Activated naive CD8-positive, alpha-beta T cell treated with anti-CD3 and anti-CD28 coated beads, Interleukin-2, amount 10 ng/mL, durations not matched to agents 7 days and 5 days (primary cell): ENCODE measurements at places on chromosomes 3 and 15. TPM values are rescaled to one million over a fixed set of nuclear protein-coding genes. Genes with fewer than 3 reads are reported as not detected.

Gene ZMYND10
- total RNA-seq = 2.7 TPM

GRCh38 chr15:53558384-53558783, 201.1 kb downstream of the WDR72 start:
- DNase-seq = no peak
- H3K4me3 ChIP-seq = no peak overlapping the region
- no peaks in the 10 kb centered on the region for H3K4me1 ChIP-seq
- H3K27me3 ChIP-seq = peaks cover 9% of the 10 kb centered on the region
- no peaks in the 10 kb centered on the region for H3K36me3 ChIP-seq
- no peak overlapping the region for H3K27ac ChIP-seq

Gene PRSS50
- total RNA-seq = not detected

Gene GOLGA6B
- not detected for total RNA-seq

DNA sequence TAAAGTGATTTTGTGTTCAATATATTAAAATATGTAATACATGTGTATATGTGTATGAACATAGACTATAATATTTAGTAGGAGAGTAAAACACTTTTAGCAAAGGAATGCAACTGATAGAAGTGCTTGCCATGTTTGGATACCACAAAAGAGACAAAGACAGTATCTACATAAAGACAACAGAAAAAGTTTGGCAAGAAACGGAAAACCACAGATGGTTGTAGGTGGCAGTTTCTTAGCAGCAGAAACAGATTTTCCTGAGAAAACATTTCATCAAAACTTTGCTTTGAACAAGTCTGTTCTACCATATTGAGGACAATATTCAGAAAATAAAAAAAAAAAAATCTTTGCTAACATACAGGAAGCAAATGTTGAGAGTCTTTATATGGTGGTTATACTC, 1560.4 kb upstream of the GBE1 start:
- H3K27me3 ChIP-seq = no peaks in the 10 kb centered on the region
- H3K36me3 ChIP-seq = no peaks in the 10 kb centered on the region
- no peak overlapping the region for H3K27ac ChIP-seq
- H3K4me1 ChIP-seq = no peaks in the 10 kb centered on the region
- H3K4me3 ChIP-seq = no peak overlapping the region
- DNase-seq = no peak

Gene LSAMP
- not detected for total RNA-seq

Gene MORC1
- not detected for total RNA-seq

GRCh38 chr3:71614869-71615268, 31.3 kb upstream of the FOXP1 start:
- peaks cover 14% of the 10 kb centered on the region for H3K36me3 ChIP-seq
- H3K4me1 ChIP-seq = peaks cover 10% of the 10 kb centered on the region
- no peak overlapping the region for H3K27ac ChIP-seq
- H3K4me3 ChIP-seq = no peak overlapping the region

GRCh38 chr15:88674661-88675060, 35.8 kb downstream of the ISG20 start:
- DNase-seq = no peak
- H3K27me3 ChIP-seq = peaks cover 32% of the 10 kb centered on the region
- no peak overlapping the region for H3K27ac ChIP-seq
- no peaks in the 10 kb centered on the region for H3K36me3 ChIP-seq

- no peak overlapping the region for H3K27ac ChIP-seq
- peaks cover 10% of the 10 kb centered on the region for H3K27me3 ChIP-seq
- DNase-seq = no peak
- no peaks in the 10 kb centered on the region for H3K36me3 ChIP-seq
- no peak overlapping the region for H3K4me3 ChIP-seq
- no peaks in the 10 kb centered on the region for H3K4me1 ChIP-seq
Observed at GRCh38 chr3:184660931-184661330, 50.9 kb downstream of the MAGEF1 start.

Gene SLC24A1
- total RNA-seq = 4.9 TPM

Gene IRAK2
- 3.5 TPM for total RNA-seq

Gene CLDN1
- total RNA-seq = not detected

GRCh38 chr3:64426551-64426950, 201.3 kb upstream of the PRICKLE2 start:
- H3K27me3 ChIP-seq = peaks cover 20% of the 10 kb centered on the region
- no peaks in the 10 kb centered on the region for H3K4me1 ChIP-seq

Gene CYP1A2
- not detected for total RNA-seq

- H3K27me3 ChIP-seq = peaks cover 19% of the 10 kb centered on the region
- H3K27ac ChIP-seq = no peak overlapping the region
- H3K4me1 ChIP-seq = peaks cover 7% of the 10 kb centered on the region
- H3K36me3 ChIP-seq = no peaks in the 10 kb centered on the region
- DNase-seq = no peak
Observed at GRCh38 chr15:29138260-29138659, 131.4 kb downstream of the NSMCE3 start.

DNA sequence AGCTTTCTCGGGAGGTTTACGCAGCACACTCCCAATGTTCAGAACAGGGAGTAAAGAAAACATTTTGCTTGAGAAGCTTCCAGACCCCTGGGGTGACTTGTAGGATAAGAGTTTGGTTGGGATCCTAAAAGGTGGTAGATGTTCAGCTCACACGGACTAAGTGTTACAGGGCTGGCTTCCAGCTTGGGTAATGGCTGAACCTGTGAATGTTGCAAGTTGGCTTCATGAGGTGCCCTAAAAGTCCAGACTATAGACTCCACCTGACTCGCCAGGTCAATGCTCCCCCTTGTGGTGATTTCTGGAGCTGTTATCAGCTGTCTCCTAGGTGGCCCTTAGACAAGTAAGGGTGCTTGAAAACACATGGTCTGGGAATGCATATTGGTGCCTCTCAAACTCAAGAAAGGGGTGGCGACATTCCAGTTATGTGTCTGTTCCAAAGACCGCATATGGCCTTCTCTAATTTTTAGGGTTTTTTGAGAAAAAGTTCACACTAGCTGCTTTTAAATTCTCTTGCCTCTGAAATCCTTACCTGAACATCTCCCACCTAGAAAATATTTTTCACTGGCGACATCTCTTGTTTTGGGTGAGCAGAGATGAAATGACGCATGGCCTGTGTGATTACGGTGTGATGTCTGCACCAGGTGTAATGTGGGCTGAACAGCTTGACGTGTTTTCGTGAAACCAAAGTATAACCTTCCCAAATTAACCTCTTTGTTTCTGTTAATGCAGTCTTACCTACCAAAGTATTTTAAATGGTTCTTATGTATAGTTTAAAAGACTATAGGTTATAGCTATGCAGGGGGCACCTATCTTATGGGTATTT, 175.7 kb upstream of the KBTBD8 start:
- peak; percentile 45 for DNase-seq
- H3K4me3 ChIP-seq = no peak overlapping the region
- no peak overlapping the region for H3K27ac ChIP-seq
- H3K27me3 ChIP-seq = peaks cover 11% of the 10 kb centered on the region

Gene TF
- total RNA-seq = 0.60 TPM

Gene MB21D2
- 4.3 TPM for total RNA-seq

GRCh38 chr15:68635141-68635540, 56.3 kb downstream of the CORO2B start:
- H3K4me3 ChIP-seq = no peak overlapping the region
- no peak for DNase-seq
- H3K4me1 ChIP-seq = no peaks in the 10 kb centered on the region
- H3K27ac ChIP-seq = no peak overlapping the region

- no peak overlapping the region for H3K27ac ChIP-seq
- no peaks in the 10 kb centered on the region for H3K36me3 ChIP-seq
- DNase-seq = no peak
Observed at GRCh38 chr15:74326746-74327145, 40.7 kb downstream of the CYP11A1 start.

DNA sequence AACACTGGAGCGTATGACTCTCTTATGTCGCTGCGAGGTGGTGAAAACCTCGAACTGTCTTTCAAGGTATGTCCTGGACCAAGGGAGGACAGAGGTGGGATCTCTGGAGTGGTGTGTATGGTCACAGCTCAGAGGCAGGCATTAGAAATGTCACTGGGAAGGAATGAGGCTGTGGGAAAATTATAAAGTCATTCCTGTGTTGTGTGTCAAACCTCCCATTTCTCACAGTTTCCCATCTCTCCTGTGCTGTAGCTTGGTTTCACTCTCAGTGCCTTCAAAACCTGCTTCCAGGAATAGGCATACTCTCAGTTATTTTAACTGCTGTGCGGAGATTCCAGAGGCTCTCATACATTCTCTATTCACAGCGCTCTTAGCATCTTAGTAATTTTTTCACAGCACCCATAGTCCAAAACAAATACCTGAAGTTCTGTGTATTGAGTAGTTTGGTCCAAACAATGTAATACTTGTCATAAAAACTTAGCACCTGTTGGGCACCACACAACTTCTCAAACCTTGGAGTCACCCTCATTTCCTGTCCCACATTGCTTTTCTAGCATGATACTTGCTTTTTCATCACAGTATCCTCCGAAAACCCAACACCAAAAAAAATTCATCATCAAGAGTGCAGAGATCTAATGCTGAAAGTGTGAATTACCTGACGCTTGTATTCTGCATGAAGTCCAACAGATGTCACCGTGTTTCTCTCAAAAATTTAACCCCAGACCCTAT, 36.9 kb downstream of the GALNT15 start:
- no peaks in the 10 kb centered on the region for H3K4me1 ChIP-seq
- DNase-seq = no peak
- no peak overlapping the region for H3K4me3 ChIP-seq
- no peaks in the 10 kb centered on the region for H3K36me3 ChIP-seq

- H3K4me3 ChIP-seq = no peak overlapping the region
- H3K27ac ChIP-seq = no peak overlapping the region
- DNase-seq = no peak
- H3K27me3 ChIP-seq = peaks cover 33% of the 10 kb centered on the region
- no peaks in the 10 kb centered on the region for H3K36me3 ChIP-seq
Observed at GRCh38 chr3:115713284-115713683, 90.0 kb downstream of the GAP43 start.

DNA sequence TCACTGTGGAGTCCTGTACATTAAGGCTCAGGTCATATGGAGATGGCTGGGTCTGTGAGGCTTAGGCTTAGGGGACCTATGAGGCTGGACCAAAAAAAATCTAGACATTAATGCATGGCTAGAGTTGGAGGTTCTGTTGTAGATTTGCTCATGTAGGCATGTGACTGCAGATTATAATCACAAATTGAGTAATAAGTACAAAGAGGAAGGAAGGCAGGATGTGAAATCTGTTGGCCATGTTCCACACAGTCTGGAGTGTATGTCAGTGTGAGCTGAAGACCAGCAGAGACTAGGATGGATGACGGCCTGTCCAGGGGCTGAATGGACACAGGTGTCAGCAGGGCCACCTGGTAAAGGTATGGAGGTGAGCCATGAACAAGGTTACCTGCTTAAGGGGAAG, at the start of gene ST3GAL6:
Gene ST3GAL6 (plus strand): TSS at position 265 of the 400 bp plus-strand sequence. CDS start 5,101 bp downstream, outside the sequence.
- no peaks in the 10 kb centered on the region for H3K36me3 ChIP-seq
- DNase-seq = no peak
- no peak within 1 kb of the TSS for H3K27ac ChIP-seq
- H3K4me1 ChIP-seq = peaks cover 5% of the 10 kb centered on the region

DNA sequence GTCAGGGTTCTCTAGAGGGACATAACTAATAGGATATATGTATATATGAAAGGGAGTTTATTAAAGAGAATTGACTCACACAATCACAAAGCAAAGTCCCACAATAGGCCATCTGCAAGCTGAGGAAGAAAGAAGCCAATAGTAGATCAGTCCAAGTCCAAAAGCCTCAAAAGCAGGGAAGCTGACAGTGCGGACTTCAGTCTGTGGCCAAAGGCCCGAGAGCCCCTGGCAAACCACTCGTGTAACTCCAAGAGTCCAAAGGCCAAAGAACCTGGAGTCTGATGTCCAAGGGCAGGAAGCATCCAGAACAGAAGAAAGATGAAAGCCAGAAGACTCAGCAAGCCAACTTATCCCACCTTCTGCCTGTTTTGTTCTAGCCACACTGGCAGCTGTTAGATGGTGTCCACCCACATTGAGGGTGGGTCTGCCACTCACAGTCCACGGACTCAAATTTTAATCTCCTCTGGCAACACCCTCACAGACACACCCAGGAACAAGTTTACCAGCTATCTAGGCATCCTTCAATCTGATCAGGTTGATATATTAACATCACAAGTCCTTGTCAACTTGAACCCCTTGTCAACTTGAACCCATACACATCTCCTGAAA, 54.2 kb upstream of the ACAD9 start:
- peaks cover 1% of the 10 kb centered on the region for H3K36me3 ChIP-seq
- H3K27ac ChIP-seq = no peak overlapping the region
- no peaks in the 10 kb centered on the region for H3K4me1 ChIP-seq
- no peak overlapping the region for H3K4me3 ChIP-seq
- DNase-seq = no peak
